Glutamatergic neuron (in vitro differentiated cells): ENCODE measurements at places on chromosomes 3 and 15. TPM values are rescaled to one million over a fixed set of nuclear protein-coding genes. Genes with fewer than 3 reads are reported as not detected.

BOC gene
- total RNA-seq: 32.9 TPM

ADAMTS9 gene
- 2.3 TPM for total RNA-seq

TNFSF10 gene
- total RNA-seq: not detected

CTDSPL gene
- 6.6 TPM for total RNA-seq

ARHGAP11A gene
- total RNA-seq: 8.9 TPM

C2CD4A gene
- total RNA-seq: 0.20 TPM

RBP2 gene
- not detected for total RNA-seq

NOP10 gene
- total RNA-seq: 137 TPM

PRR20G gene
- not detected for total RNA-seq

EBLN2 gene
- 5.7 TPM for total RNA-seq

ANKDD1A gene
- total RNA-seq: 6.8 TPM

SCAANT1 gene
- total RNA-seq: not detected

CCDC13 gene
- 1.0 TPM for total RNA-seq

EPM2AIP1 gene
- total RNA-seq: 17.2 TPM

TUSC7 gene
- not detected for total RNA-seq

TRPM1 gene
- total RNA-seq: not detected

ASB14 gene
- total RNA-seq: not detected

CYP11A1 gene
- not detected for total RNA-seq

FBXL2 gene
- 21.4 TPM for total RNA-seq

ZNF385D gene
- 42.9 TPM for total RNA-seq

GNAT1 gene
- total RNA-seq: not detected

LRTM1 gene
- total RNA-seq: not detected

MORF4L1 gene
- 379 TPM for total RNA-seq

WNT5A gene
- 0.76 TPM for total RNA-seq

TMC3 gene
- total RNA-seq: not detected

TERC gene
- total RNA-seq: 6.4 TPM

IMPG2 gene
- 2.4 TPM for total RNA-seq

GHSR gene
- not detected for total RNA-seq

CFAP91 gene
- total RNA-seq: 0.59 TPM

DUSP7 gene
- total RNA-seq: 9.5 TPM

NR2E3 gene
- total RNA-seq: 0.69 TPM

DGKG gene
- 24.1 TPM for total RNA-seq

C3orf62 gene
- 7.5 TPM for total RNA-seq

ZNF639 gene
- 34.2 TPM for total RNA-seq

APOD gene
- total RNA-seq: not detected

SGO1 gene
- total RNA-seq: 5.0 TPM

BHLHE40 gene
- total RNA-seq: 0.22 TPM

CCR9 gene
- not detected for total RNA-seq

SLC6A6 gene
- 21.9 TPM for total RNA-seq

PRRT3 gene
- total RNA-seq: 8.9 TPM

ST3GAL6 gene
- total RNA-seq: 52.9 TPM

CFAP20DC gene
- 8.4 TPM for total RNA-seq

ADAMTSL3 gene
- total RNA-seq: 0.32 TPM

SPTSSB gene
- 1.9 TPM for total RNA-seq

SLC35G2 gene
- total RNA-seq: 22.6 TPM
